ENCODE measurements at places on chromosomes 4 and X.

DNA sequence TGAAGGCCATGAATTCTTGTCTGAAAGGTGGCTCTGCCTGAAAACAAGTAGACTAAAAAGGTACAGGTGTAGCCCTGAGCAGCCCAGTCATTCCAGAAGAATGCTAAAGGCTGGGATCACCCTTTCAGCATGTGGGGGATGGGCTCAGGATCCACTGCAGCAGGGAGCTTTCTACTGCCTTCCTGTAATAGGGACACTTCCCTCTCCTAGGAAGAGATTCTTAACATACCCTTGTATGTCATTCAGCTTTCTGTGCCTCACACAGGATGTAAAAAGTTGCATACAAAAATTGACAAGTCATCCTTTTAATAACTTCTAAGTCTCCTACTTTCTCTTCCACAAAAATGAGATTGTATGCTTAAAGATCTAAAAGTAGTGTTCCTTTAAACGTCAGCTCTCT lies 123.3 kb downstream of the ZNF518B start:
- DNase-seq = no peak
- no peaks in the 10 kb centered on the region for H3K27me3 ChIP-seq
- no peaks in the 10 kb centered on the region for H3K4me1 ChIP-seq
- no peak overlapping the region for H3K27ac ChIP-seq

DNA sequence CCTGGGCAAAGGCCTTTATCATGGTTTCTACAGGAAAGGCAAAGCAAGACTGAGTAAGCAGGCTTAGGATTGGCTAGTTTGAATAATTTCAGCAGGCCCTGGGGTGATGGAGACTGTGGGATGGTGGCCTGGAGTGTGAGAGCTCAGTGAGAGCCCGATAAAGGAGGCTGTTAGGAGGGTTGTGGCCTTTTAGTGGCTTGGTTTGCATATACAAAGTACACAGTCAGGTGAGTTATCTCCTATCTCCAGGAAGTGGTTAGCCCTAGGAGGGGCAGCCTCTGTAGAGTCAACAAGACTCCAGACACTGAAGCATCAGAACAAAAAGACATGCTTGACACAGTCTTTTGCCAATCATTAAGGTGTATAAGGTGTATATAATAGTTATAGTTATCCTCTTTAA lies 157.2 kb downstream of the CFAP299 start:
- H3K4me1 ChIP-seq = no peaks in the 10 kb centered on the region
- H3K4me3 ChIP-seq = no peak overlapping the region
- no peak overlapping the region for H3K27ac ChIP-seq

DNA sequence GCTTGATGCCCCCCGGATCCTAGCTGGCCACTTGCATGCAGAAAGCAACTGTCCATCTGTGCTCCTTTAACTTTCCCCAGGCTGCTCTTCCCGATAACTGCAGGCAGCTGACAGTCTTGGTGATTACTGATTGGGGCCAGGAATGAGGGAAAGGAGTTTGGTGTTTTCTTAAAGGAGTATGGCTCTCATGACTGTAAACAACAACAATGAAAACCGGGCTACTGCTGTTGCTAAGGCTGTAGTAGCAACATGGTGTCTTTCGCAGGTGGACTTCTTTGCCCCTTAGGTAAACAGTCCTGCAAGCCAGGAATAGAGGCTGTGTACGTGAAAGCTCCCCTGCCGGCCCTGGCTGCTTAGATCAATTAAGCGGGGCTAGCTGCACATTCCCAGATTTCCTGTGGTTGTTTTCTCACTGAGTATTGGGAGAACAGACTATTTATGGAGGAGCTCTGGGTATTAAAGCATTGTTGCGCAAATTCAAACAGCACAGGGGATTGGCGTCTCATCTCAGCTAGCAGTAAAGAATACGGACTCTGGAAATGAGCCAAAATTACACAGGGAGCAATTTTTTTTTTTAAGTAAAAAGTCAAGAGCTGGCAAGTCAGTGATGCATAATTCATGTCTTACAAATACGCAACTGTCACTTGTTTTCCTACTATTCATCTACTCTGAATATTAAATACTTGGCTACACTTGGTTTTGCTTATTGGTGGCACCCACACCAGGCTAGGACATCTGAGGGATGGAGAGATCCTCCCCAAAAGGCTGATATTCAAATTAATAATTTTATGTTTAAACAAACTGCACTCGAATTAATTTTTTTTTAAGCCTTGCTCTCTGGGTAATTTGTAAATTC lies 61.6 kb upstream of the NAP1L5 start:
- no peaks in the 10 kb centered on the region for H3K27me3 ChIP-seq
- H3K27ac ChIP-seq = peak overlapping the region; percentile 46
- H3K36me3 ChIP-seq = peaks cover 3% of the 10 kb centered on the region
- peaks cover 97% of the 10 kb centered on the region for H3K4me1 ChIP-seq

- DNase-seq = no peak
- no peak overlapping the region for H3K4me3 ChIP-seq
- 0 out of 3 replicates have a peak, but pooled peaks cover 7% of the 10 kb centered on the region for H3K36me3 ChIP-seq
- no peaks in the 10 kb centered on the region for H3K27me3 ChIP-seq
- no peaks in the 10 kb centered on the region for H3K4me1 ChIP-seq
- no peak overlapping the region for H3K27ac ChIP-seq
These were observed 70.1 kb downstream of the CHM start for GRCh38 chrX:85977218-85977617.

DNA sequence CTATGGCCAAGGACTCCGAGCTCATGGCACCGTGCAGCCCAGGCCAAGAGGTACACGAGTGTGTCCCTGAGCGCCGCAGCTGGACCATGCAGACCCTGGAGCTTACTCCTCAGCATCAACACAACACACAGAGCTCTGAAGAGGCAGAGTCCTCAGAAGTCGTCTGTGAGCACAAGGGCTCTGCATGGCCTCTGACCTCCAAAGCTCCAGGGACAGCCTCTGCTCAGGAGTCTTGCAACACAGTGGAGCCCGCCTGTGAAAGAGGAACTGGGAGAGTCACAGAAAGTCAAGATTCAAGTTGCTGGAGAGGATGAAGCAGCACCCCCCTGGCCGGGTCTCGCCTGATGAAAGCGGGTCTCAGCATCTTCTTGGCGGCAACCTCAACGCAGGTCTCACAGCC lies 2.9 kb downstream of the LRPAP1 start:
- no peaks in the 10 kb centered on the region for H3K27me3 ChIP-seq
- peaks cover 28% of the 10 kb centered on the region for H3K4me1 ChIP-seq
- DNase-seq = no peak
- no peak overlapping the region for H3K27ac ChIP-seq

DNA sequence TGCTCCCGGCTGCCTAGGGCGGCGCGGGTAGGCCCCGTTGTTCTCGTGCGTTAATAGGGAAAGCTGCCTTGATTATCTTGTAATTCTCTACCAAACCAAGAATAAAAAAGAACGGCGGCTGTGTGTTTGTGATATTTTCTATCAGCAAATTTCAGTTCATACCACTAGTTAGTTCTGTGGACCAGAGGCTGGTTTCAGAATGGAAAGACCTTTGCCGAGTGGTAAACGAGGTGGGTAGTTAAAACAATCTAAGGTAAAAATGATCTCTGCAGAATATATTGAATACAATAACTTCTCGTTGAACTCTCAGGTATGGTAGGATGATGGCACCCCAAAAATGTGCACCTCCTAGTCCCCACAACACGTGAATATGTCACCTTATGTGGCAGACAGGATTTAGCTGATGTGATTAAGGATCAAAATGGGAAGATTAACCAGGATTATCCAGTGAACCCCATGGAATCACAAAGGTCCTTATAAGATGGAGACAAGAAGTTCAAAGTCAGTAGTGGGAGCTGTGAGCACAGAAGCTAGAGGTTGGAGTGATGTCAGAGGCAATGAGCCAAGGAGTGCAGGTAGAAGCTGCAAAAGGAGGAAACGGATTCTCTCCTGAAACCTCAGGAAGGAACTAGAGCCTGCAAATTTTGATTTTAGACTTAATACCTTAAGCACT lies 574 bp upstream of the CFAP97 start:
- H3K4me3 ChIP-seq = peak overlapping the region; percentile 73
- peaks cover 58% of the 10 kb centered on the region for H3K4me1 ChIP-seq

- H3K4me1 ChIP-seq = no peaks in the 10 kb centered on the region
- no peaks in the 10 kb centered on the region for H3K36me3 ChIP-seq
- no peak overlapping the region for H3K4me3 ChIP-seq
- H3K27ac ChIP-seq = no peak overlapping the region
- DNase-seq = no peak
These were observed 123.7 kb upstream of the MAP3K15 start for GRCh38 chrX:19639056-19639455.

- DNase-seq = no peak
- no peaks in the 10 kb centered on the region for H3K36me3 ChIP-seq
- no peak overlapping the region for H3K27ac ChIP-seq
- no peaks in the 10 kb centered on the region for H3K4me1 ChIP-seq
- no peak overlapping the region for H3K4me3 ChIP-seq
These were observed 209.8 kb upstream of the NDST4 start for GRCh38 chr4:115323106-115323707.

GRCh38 chr4:144734522-144734921 lies 88.6 kb downstream of the HHIP start:
- no peaks in the 10 kb centered on the region for H3K4me1 ChIP-seq
- no peak overlapping the region for H3K4me3 ChIP-seq

DNA sequence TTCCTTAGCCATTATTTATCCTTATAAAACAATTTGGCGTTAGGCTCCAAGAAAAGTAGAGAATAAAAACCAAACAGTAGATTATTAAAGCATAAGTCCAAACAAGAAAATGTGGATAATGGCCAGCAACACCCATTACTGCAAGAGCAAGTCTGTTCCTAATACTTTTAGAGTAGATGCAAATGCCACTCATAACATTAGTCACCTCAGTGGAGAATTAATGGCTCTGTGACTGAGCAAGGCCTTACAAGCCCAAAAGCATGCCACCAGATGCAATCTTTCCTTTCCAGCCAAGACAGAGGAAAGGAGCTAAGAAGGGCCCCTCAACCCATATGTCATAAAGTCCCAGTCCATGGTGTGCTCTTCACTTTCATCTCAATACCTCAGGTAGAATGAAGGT lies 373.8 kb downstream of the OPHN1 start:
- no peaks in the 10 kb centered on the region for H3K36me3 ChIP-seq
- no peak overlapping the region for H3K27ac ChIP-seq

DNA sequence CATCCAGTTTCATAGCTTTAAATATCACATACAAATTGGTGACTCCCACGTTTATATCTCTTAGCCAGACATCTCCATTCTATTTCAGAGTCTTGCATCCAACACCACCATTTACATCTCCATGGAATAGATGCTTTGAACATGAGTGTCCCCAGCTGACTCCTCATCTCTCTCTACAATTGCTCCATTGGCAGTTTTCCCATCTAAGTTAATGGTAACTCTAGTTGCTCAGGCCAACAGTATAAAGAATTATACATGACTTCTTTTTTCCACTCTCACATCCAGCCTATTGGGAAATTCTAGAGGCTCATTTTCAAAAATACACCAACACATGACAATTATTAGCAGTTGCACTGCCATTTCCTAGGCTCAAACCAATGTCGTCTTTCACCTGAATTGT lies 388.2 kb downstream of the STIM2 start:
- no peak for DNase-seq
- H3K36me3 ChIP-seq = no peaks in the 10 kb centered on the region
- H3K27me3 ChIP-seq = no peaks in the 10 kb centered on the region
- H3K4me1 ChIP-seq = no peaks in the 10 kb centered on the region
- H3K4me3 ChIP-seq = no peak overlapping the region

DNA sequence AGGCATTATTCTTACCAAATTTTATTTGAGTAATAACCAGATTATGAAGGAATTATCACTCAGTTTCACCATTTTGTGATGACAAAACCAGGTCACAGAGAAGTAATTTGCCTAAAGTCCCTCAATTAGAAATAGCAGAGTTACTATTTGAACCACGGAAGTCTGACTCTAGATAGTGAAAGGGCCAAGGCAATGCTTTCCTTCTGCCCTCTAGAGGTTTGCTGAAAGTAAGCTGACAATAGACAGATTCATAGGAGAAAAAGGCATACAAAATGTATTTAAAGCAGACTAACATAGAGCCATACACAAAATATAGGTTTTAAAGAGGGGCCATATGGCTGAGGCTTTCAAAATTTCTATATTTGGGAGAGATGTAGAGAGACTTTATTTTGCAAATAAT lies 43.1 kb downstream of the CXXC4 start:
- H3K27me3 ChIP-seq = no peaks in the 10 kb centered on the region
- H3K4me3 ChIP-seq = no peak overlapping the region
- DNase-seq = no peak
